D341Med (cell line): ENCODE measurements at places on chromosomes 4 and X.

DNA sequence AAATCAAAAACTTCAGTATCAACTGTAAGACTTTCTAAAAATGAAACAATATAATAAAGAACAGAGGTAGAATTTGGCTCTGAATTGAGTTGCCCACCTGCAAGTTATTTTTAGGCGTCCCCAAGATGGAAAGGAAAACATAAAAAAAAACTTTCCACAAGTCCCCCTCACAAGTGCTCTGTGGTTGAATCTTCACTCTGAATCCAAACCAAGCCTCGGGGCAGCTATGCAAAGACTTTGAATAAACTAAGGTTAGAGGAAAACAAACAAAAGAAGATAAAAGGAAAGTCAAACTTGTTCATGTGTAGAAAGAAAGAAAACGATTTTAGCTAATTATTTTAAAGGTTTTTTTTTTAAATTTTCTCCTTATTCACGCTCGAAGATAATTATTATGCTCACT, 372.4 kb upstream of the SLIT2 start:
- no peak for DNase-seq

GRCh38 chrX:8971116-8971515, 62.8 kb downstream of the FAM9B start:
- DNase-seq: no peak

DNA sequence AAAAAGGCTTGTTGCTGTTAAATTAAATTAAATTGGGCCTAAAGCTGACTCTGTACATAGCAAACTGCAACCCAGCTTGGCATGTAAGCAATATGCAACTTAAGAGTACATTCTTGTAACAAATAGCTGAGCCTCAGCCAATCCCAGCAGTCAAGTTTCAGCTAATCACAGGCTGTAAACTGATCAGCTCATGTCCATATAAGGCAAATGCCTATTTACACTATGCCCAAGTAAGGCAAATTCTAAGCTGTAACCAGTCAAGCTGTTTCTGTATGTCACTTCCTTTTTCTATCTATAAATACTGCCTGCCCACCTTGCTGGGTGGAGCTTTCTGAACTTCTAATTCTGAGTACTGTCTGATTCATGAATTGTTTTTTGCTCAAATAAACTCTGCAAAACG, 429.1 kb upstream of the FTHL17 start:
- DNase-seq: no peak

GRCh38 chr4:154478547-154478946, 13.1 kb downstream of the DCHS2 start:
- DNase-seq: no peak

- no peak for DNase-seq
These were observed 10.0 kb upstream of the CDKL5 start for GRCh38 chrX:18415386-18415785.

- DNase-seq: no peak
These were observed 16.5 kb upstream of the SLC25A43 start for GRCh38 chrX:119382606-119383005.

DNA sequence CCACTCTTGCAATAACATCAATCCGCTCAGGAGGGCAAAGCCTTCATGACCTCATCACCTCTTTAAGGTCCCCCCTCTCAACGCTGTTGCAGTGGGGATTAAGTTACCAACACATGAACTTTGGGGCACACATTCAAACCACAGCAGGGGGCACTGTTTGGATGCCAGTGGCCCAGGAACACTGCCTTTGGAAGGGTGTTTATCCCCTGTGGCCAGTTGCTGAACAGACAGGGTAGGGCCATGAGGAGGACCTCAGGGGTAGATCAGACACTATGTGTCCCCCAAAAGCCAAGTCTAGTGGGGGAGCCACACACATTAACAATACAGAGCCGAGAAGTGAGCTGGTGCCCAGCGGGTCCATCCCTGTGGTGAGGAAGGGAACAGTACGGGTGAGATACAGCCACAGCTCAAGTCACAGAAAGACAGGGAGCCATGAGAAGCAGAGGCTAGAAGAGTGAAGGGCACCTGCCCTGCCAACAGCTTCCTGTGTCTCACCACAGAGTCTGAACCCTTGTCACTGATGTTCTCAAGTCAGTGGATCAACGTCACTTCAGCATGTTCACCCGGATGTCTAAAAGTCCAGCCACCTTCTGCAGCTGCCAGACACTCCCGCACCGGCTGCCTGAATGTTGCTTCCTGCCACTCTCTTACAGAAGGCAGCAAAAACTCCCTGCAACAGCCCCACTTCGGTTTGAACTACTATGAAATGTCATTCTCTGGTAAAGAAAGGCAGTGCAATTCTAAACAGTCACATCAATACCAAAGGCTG, 19.9 kb upstream of the MXD4 start:
- DNase-seq: no peak

DNA sequence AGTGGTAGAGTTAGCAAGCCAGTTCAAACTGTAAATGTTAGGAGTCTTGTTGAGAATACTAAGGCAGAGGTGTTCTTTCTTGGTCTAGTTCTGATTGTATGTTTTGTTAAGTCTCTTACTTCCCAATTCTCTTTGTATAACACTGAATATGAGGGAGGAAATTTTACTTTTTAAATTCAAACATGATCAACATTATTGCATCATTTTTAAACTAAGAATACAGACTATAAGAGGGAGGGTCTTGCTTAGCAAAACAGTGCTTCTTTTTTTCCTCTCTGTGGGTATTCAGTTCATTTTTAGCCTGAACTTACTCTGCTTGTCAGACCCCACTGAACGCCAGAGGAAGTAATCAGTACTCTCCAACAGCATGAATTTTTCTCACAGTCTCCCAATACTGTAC, 198.0 kb downstream of the GABRG1 start:
- no peak for DNase-seq

- no peak for DNase-seq
These were observed 150.6 kb downstream of the RASL11B start for GRCh38 chr4:53012738-53013137.

- no peak for DNase-seq
These were observed 88.1 kb downstream of the TSPAN5 start for GRCh38 chr4:98570151-98570797.

DNA sequence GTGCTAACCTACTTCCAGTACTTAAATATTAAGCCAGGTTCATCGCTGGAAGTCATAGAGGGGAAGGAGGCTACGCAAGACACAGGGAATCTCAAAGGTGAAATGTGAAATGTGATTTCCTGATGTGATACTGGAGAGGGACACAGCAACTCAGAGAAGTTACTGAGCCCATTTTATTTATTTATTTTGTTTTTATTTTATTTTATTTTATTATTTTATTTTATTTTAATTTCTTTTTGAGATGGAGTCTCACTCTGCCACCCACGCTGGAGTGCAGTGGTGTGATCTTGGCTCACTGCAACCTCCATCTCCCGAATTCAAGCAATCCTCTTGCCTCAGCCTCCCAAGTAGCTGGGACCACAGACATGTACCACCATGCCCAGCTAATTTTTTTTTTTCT, 19.7 kb downstream of the CLRN2 start:
- DNase-seq: no peak

DNA sequence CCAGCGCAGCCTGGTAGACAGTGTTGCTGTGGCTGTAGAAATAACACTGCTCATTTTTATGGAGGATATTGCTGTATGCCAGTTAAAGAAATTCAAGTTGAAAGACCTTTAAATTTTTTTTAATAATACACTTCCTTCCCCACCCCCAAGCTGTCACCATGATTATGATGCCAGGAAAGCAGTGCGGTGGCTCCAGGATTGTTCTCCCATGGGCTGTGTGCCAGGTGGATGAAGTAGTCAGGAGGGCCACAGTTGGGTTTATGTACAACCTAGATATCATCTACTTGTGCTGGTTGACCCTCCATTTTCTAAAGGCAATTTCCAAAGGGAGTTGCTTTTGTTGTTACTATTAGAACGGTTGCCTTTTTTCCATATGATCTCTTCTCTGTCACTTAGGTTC, 136.6 kb downstream of the AFF1 start:
- DNase-seq: no peak

DNA sequence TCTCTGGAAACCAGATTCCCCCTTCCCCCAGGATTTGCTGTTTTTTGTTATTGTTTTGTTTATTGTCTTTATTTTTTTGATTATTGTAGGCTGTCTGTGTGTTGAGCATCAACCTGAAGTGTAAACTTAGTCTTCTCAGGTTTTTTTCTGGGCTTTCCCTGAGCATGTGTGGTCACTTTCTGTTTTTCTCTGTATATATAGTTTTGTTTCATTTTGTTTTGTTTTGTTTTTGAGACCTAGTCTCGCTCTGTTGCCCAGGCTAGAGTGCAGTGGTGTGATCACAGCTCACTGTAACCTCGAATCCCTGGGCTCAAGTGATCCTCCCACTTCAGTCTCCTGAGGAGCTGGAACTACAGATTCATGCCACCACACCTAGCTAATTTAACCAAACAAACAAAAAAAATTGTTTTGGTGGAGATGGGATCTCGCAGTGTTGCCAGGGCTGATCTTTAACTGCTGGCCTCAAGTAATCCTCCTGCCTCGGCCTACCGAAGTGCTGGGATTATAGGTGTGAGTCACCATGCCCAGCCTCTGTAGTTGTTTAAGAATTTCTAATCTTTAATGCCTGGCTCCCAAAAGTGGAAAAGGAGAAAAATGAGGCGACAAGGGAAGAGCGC, 9.1 kb downstream of the IL13RA1 start:
- DNase-seq: no peak

DNA sequence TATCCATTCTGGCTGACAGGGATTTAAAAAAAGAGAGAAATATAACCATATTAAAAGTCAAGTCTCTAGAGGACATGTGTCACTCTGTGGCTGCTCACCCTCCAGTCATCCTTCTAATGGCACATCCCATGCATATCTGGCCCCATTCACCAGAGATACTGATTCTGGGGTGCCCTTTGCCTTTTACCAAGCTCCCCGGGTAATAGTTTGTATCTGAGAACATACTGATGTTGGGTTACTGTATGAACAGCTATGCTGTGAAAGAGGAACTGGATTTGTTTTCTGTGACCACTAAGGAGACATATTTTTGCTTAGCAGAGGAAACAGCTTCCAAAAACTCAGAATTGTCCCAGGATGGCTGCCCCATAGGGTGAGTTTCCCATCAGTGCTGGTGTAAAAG, 56.0 kb downstream of the SAT1 start:
- no peak for DNase-seq

DNA sequence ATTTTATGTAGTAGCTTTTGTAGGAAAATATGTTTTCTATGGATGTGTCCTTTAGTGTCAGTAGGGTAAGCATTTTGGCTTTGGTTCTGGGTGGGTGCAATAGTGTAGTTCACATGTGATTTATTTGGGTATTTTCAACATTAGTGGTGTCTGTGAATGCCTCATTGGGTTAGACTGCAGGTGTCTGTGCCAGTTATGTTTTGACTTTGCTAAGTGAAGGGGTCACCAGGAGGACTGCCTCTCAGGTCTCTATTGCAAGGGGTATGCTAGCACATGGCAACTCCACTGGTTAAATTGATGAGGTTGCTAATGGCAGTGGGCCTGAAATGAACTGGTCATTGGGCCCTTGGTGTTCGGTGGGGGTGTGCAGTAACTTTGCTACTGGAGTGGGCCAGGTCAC, 467.1 kb downstream of the NAF1 start:
- no peak for DNase-seq

DNA sequence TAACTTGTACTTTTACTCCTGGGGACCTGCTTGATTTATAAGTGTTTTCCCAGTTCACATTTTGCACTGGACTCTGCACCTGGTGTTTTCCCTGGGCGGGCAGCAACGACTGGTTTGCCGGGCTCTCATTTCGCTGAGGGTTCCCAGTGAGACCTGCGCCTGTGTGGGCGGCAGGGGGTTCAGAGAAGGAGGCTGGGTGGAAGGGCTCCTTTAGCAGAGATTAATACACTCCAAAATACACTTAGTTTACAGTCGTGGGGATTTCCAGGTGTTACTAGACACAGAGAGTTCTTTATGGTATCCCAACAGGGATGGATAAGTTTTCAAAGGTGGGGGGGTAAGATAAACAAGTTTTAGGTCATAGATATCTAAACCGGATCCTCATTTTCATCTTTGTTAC, 53.0 kb upstream of the SHISA3 start:
- no peak for DNase-seq

GRCh38 chr4:102341201-102341600, 4.1 kb downstream of the SLC39A8 start:
- DNase-seq: no peak

DNA sequence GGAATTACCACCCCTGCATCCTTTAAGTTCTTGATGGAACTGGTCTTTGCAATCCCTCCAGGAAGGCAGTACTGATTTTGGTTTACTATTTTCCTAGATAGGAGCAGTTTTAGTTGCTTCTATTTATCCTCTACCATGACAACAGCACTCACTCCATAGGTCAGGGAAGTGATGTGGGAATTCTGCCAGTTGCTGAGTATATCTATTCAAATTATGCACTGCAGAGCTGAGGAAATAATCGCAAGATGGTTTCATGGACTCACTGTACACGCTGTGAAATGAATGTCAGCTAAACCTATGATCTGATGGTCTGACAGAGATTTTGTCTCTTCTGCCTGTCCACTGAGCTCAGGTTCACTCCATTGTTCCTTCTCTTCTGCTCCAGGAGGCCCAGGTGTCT, 135.8 kb downstream of the FAAH2 start:
- DNase-seq: no peak

- no peak for DNase-seq
These were observed 111.4 kb downstream of the VSIG4 start for GRCh38 chrX:65928522-65928921.

DNA sequence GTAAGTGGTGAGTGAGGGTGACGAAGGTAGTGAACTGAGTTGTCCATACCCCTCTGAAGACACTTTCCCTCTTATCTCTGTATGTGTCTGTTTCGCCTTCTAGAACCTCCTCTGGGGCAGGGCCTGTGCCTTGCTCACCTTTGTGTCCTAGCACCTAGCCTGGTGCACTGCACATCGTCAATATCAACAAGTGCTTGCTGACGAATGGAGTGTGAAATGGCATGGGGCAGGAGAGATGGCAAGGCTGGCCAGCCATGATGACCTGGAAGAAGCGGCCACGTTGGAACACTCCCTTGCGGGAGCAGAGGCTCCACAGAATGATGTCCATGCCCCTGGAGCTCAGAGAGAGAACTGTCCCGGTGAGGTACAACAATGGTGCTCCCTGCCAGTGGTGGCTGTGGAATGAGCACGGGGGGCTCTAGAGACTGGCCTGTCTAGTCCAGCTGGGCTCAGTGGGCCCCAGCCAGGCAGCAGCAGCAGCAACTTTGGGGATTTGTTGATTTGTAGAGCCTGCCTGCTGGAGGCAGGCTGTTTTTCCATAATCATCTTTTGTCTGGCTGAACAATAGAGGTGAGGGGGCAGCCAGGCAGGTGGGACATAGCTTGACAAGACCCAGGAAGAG, 112.2 kb upstream of the PJA1 start:
- no peak for DNase-seq
